ENCODE measurements at places on chromosomes 13 and 19.

DNA sequence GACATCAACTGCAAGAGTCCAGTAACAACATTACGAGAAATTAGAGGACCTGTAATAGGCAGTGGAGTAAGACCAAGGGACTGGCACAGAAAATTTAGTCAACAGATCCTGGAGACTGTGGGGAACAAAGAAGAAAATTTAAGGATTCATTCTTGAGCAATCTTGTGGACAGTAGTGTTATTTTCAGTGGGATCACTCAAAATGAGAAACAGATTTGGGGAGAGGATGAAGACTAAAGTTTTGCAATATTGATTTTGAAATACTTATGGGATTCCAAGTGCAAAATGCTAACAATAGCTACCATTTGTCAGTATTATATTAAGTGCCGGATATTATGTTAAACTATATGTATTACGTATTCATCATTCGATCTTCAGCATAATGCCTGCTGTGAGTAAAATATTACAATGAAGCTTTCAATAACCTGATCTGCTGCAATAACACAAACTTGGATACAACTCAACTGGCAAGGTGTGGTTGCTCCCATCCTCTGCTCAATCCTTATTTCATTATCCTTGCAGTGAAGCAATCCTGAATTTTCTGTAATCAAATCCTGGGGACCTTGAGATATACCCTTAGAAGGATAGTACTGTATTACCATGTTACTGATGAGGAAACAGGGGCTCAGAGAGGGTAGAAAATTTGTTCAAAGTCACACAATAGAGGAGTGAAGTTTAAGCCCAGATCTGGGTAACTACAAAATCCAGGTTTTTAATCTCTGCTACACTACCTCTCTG lies 84.2 kb downstream of the SACS start:
- no peak for DNase-seq

DNA sequence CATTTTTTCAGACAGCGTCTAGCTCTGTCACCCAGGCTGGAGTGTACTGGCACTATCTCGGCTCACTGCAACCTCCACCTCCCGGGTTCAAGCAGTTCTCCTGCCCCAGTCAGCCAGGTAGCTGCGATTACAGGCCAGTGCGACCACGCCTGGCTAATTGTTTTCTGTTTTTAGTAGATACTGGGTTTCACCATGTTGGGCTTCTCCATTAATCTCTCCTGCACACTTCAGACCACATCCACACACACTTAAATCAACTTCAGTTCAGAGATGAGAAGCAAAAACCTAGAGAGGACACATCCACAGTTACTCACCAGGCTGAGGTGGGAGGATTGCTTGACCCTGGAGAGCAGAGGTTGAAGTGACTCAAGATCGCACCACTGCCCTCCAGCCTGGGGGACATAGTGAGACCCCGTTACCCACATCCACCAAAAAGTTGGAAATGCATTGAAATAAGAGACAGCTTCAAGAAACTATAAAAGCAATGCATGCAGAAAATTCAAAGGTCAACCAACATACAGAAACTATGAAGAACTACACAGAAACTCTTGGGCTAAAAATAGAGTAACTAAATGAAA lies 42.3 kb downstream of the ZNF611 start:
- no peak for DNase-seq

DNA sequence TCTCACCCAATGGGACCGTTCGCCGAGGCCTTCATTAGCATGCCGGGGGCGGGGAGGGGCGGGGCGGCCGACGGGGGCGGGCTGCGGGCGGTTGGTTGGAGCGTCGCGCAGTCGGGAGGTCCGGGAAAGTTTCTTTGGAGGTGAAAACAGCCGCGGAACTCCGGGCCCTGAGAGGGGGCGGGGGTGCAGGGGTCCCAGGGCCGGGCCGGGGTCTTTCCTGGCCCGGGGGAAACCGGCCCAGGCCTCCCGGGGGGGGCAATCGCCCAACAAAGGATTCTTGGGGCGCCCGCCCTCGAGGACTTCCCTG lies at the start of gene HMG20B:
TSS of gene HMG20B (plus strand) at position 90 of the 307 bp plus-strand sequence. CDS start 366 bp downstream, outside the sequence.
- no peak for DNase-seq

DNA sequence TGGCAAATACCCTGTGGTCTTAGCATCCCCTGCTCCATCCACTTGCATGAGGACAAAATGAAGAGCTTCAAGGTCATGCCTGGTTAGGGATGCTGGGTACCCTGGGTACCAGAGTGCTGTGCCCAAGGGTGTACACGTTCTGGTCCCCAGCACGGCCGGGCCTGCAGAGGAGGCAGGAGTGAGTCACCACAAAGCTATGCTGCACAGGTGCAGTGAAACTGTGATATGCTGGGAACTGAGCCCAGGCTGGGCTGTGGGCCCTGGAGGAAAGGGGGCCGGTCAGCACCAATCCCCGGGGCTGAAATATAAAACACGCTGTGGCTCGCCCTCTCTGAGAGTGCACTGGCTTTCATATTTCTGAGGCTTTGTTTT lies 95.1 kb downstream of the TSHZ3 start:
- DNase-seq: peak; percentile 99

GRCh38 chr19:11465600-11465999 lies 15.2 kb downstream of the ELAVL3 start:
- no peak for DNase-seq

- DNase-seq: no peak
Observed at GRCh38 chr19:48661711-48662090, 11.1 kb downstream of the NTN5 start.

DNA sequence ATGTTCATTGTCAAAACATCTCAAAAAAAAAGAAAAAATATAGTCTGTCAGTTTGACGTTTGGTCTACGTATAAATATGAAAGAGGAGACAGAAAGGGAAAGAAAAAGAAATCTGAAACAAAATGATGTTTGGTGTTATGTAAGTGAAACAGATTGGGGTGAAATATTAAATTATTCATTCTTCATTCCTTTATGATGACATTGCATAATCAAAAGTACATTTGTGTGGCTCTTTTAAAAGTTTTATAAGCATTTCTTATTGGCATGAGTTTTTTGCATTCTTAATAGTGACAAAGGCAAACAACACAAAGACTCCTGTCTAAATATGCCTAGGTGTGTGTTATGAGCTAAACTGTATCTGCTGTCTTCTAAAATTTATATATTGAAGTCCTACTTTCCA lies 232.6 kb downstream of the EFNB2 start:
- no peak for DNase-seq

- no peak for DNase-seq
Observed at GRCh38 chr13:76720416-76720815, 165.8 kb downstream of the KCTD12 start.

- DNase-seq: no peak
Observed at GRCh38 chr13:63699948-63700347, 2284.3 kb upstream of the PCDH20 start.

DNA sequence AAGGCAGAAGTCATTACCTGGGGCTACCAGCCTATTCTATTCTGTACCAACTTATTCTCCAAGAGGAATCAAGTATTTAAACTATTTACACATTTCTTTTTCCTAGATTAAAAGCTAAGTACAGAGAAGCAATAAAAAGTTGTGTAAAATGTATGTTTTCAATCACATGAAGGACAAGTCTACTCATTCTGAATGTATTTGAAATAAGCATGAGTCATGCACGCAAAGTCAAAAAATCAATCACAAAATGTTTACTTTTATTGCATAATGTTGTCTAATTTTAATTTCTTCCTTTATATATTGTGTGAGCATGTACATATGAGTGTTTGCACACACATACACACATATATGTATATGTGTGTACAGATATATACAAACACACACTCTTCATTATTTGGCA lies 136.7 kb downstream of the DACH1 start:
- no peak for DNase-seq

DNA sequence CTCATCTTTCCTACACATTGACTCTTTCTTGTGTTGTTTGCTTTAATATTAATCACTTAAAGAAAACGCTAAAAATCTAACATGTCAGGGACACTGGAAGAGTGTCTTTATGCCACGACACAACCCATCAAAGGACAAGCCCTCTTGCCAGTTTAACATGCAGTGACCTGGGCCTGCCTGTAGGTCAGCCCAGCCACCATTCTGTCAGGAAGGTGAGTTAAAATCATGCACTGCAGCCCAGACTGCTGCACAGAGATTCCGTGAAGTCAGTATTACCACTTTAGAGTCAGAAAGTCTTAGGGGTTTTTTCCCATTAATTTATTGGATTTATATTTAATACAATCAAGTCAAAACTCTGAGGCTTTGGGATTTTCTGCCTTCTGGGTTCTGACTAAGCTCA lies 58.0 kb downstream of the TNFRSF19 start:
- no peak for DNase-seq

DNA sequence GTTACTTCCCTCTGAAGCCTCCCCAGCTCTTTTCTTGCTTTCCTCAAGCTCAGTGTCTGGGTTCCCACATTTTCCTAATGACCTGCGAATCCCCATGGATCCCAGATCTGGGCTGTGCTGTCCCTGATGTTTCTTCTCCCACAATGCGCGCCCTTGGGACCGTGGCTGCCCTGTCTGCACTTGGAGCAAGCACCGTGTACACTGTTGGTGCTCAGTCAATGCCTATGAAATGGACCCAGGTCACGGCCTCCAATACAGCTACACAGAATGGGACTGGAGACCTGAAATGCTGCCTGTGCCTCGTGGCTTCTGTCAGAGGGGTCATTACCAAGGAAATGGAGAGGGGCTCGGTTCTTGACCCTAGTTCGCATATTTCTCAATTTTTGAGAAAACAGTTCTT lies 160.1 kb upstream of the SOX1 start:
- no peak for DNase-seq

GRCh38 chr13:20685092-20685491 lies 18.4 kb upstream of the IL17D start:
- DNase-seq: no peak

GRCh38 chr19:369876-370275 lies 25.3 kb upstream of the MIER2 start:
- no peak for DNase-seq

DNA sequence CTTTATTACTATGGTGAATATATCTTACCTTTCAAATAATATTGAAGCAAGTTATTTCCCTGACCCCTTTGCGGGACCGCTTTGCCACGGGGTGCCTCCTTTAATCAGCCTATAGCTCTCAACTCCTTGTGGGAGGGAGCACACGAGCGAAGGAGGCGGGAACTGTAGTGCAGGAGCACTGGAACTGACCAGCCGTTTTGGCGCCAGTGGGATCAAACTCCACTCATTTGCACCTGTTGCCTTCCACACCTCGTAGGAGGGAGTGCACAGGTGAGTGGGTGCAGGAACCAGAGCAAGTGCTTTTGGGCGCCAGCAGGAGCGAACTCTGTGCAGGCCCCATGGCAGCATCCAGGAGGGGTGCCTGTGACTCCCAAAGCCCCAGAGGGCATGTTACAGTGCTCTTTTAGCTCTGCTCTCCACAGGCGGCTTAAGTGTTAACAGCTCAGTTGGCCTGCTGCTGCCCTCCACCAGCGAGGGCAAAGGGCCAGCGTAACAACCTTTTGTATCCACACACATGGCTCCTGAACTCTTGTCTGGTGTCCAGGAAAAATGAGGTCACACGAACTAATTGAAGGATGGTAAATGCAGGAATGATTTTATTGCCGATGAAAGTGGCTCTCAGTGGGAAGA lies 206.9 kb downstream of the GGACT start:
- DNase-seq: no peak

GRCh38 chr13:79258489-79258888 lies 147.6 kb downstream of the RBM26 start:
- DNase-seq: no peak

- peak; percentile 86 for DNase-seq
Observed at GRCh38 chr13:114107686-114108081, 24.7 kb downstream of the RASA3 start.

DNA sequence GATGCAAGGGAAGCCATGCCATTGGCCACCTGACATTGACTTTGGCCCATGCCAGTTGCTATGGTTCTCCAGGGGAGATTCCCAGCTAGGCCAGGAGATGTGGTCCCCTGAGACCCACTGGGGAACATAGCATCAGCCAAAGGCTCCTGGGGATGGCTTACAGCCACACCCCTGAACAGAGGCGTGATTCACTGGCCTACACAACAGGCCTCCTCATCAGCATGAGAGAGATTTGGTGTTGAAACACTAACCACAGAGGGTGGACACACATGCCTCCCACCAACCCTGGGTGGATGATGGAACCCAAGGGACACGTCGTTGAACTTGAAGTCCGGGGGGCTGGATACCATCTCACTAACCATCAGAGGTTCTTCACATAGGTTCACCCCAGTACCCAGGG lies 14.4 kb downstream of the IQCN start:
- no peak for DNase-seq

DNA sequence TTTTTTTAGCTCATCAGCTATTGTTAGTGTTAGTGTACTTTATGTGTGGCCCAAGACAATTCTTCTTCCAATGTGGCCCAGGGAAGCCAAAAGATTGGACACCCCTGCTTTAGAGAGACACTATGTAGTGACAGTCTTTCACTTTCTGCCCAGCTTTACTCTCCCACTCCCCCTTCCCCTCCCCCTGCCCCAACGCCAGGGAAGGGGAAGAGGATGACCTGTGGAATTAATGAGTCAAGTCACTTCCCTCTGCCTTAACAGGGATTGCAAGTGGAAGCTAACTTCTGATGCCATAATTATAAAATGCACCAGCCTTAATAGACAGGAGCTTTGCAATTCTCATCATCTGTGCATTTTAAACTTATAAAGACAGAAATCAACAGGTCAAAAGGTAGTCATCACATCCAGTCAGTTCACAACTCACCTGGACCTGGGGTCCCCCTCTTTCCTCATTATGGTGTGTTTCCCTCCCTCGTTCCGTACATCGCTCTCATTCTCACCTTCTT lies 1.6 kb downstream of the ZNF415 start:
- DNase-seq: no peak

- DNase-seq: no peak
Observed at GRCh38 chr19:35345671-35346111, 2.0 kb upstream of the FFAR1 start.

DNA sequence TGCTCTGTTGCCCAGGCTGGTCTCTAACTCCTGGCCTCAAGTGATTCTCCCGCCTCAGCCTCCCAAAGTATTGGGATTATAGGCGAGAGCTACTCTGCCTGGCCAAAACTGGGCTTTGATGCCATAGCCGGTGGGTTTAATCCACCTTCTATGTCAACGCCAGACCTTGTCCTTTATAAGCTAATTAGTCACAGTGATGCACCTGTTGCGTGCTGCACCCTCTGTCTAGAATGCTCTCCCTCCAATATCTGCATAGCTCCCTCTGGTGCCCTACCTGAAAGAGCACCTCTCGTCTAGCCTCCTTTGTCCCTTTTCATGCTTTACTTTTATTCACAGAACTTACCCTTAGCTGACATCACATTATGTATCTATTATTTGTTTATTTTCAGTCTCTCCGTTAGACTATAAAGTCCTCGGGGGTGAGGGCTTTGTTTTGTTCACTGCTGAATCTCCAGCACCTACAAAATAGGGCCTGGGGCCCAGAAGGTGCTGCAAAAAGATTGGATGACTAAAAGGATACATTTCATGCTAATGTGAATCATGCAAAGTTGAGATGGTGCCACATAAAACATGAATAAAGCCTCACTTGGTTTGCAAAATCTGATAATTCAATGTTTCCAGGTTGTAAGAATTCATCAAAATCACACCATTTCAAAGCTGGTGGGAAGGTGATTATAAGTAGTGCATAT lies 148.1 kb downstream of the USP12 start:
- no peak for DNase-seq

- DNase-seq: peak; percentile 76
Observed at GRCh38 chr13:30746791-30747190, 11.4 kb downstream of the ALOX5AP start.

- DNase-seq: no peak
Observed at GRCh38 chr13:43008596-43008995, 14.8 kb upstream of the DNAJC15 start.

GRCh38 chr19:39814595-39814994 lies 19.4 kb downstream of the DYRK1B start:
- DNase-seq: no peak
